ENCODE measurements at places on chromosomes 3 and 15.
A peak's percentile ranks its signal among the peaks of the same experiment; 100 is the strongest.

GRCh38 chr3:153756816-153757215, 364.4 kb upstream of the ARHGEF26 start:
- DNase-seq, result peak; percentile 37

DNA sequence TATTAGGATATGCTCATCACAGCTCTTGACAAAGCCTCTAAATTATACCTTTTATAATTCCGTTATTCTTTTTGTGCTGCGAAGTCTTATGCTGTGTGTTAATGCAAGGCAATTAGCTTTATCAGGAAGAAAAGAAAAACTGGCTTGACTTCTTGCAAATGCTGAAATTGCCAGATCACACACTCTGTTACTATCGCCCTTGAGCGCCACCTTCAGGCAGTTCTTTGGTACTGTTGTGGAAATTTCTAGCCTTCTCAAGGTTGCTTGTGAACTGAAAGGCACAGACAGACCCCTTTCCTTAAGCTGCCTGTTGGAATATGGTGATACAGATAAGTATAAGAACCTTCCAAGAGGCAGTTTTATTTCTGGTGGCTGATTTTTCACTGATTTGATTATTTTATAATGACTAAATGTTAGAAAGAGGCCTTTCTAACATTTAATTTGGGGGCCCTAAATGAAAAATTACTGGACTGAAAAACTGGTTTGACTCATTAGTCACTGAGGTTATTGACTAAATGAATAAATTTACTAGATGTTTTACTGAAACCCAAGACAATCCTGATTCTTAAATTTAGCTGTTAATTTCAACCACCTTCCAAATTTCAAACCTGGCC, 126.2 kb upstream of the RASGRP1 start:
- no peak for DNase-seq

GRCh38 chr3:172094621-172095557, 55.5 kb downstream of the FNDC3B start:
- DNase-seq, result no peak

DNA sequence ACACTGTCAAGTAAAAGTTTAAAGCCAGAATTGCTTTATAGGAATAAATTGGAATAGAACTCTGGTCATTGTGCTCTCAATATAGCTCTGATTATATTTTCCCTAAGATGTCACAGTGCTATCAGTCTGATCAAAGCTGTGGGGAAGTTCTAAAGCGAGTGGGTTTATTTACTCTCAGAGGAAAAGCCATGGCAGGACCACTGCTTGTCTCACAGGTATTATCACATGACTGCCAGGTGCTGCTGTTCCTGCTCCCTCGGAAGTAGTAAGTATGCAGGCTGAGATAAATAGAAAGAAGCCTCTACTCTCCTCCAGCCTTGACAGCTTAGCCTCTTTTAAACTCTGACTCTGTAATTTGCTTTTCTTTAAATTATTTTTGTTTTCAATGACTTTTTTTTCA, 49.1 kb upstream of the UTS2B start:
- no peak for DNase-seq

DNA sequence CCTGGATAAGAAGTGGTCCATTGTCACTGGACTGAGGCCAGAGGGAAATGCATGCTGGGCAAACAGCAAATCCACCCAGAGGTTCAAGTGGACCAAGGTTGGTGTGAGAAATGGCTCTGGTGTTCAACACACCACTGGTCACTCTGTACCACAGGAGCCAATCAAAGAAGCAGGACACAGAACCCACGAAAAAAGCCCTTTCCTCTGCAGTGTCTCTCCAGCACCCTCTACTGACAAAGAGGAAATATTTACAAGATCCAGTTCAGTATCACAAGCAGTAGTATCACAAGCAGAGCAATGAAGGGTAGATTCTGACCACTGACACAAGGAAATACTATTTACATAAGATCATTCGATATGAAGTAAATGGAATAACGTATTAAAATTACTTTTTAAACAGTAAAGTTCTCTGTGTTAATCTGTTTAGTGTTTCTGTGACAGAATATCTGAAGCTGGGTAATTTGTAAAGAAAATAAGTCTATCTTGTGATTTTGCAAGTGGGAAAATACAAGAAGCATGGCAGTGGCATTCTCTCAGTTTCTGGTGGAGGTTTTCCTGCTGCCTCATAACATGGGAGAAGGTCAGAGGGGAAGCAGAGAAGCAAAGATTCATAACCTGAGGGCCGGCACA, 390.7 kb downstream of the EFHB start:
- DNase-seq, result no peak

GRCh38 chr15:74920456-74920855, 13.8 kb upstream of the FAM219B start:
- no peak for DNase-seq

DNA sequence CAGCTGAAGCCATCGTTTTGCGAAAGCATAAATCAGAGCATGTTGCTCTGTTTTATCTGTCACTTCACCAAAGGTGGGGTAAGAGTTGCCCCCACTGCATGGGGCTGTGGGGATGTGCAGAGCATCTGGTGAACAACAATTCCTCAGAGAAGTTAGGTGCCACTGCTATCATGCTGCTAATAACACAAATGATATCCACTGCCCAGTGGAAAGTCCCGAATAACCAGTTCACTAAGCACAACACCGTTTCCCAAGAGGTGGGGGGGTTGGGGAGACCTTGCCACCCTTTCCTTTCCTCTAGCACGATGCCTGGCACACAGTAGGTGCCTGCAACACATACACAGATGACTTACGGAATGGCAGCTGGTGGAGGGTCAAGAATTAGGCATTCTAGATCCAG, 38.6 kb downstream of the FAM3D start:
- no peak for DNase-seq

GRCh38 chr3:64216274-64217147, 8.8 kb downstream of the PRICKLE2 start:
- DNase-seq, result peak; percentile 43

DNA sequence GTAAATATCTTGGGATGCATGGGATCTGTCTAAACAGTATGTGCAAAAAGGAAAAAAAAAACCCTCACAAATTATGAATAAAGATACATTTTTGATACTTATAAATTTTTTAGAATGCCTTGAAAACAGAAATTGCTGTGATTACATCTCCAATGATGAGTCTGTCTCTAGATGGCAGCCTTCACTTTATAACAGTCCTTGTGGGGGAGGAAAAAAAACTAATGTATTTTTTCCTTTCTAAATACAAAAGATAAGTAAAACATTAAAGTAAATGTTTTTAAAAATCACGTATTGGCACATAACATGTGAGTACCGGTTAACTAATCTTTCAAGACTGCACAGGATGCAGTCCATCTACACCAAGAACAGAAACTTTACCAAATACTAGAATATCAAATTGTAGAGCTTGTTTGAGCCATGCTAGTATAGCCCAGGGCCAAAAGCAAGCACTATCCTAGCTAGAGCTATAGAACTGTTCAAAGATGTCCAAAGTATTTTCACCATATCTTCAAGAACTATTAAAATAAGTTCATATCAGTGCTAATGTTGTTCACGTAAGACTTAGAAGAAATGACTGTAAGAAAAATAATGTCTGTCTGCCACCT, 206.4 kb downstream of the STAG1 start:
- DNase-seq, result no peak

GRCh38 chr15:78204351-78205309, 29.7 kb downstream of the ACSBG1 start:
- DNase-seq, result no peak

GRCh38 chr15:79673416-79674123, 223.2 kb downstream of the MTHFS start:
- no peak for DNase-seq

- DNase-seq, result no peak
These were observed 5.6 kb downstream of the TIGIT start for GRCh38 chr3:114299421-114299820.

DNA sequence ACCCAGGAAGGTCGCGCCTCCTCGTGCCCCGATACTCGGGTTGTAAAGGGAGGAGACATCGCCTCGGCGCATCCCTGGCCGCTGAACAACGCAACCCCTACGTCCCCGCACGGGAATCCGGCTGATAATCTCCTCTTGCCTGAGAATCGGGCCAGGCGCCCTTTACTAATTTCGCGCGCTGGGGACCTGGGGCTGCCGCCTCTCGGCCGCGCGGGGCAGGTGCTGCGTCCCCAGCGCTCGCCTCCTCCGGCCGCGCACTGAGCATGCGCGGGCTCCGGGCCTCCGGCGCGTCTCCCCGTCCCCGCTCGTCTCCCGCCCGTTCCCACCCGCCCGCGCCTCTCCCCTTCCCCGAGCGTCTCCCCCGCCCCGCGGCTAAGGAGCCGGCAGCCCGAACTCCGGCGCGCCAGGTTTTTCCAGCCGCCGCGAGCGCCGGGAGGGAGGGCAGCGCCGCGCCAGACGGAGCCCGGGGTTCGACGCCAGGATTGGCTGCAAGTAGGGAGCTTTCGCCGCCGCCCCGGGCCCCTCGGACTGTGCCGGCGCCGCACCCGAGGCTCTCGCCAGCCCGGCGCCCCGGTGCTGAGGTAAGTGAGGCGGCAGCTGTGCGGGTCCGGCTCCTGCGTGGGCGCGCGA, at the start of gene CNTN4:
TSS of gene CNTN4 (plus strand) at position 469 of the 630 bp plus-strand sequence.
- no peak for DNase-seq

DNA sequence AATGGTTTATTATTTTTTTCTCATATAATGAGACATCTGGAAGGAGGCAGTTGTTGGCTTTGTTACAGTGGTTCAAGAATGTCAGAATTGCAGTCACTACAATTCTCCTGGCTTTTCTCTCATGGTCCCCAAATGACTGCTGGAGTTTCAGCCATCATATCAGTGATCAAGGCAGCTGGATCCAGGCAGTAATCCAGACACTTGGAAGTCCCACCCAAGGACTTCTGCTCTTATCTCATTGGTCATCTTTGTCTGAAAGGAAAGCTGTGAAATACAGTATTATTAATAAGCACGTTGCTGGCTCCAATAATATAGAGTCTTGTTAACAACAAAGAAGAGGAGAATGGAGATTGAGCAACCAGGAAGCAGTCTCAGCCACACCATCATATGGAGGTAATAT, 22.9 kb upstream of the MED12L start:
- DNase-seq, result no peak

GRCh38 chr3:55906896-55907295, 419.8 kb upstream of the WNT5A start:
- DNase-seq, result peak; percentile 59

- DNase-seq, result no peak
These were observed 71.9 kb upstream of the CHL1 start for GRCh38 chr3:124557-125179.

GRCh38 chr3:111603679-111604078, 8.5 kb upstream of the ZBED2 start:
- no peak for DNase-seq

DNA sequence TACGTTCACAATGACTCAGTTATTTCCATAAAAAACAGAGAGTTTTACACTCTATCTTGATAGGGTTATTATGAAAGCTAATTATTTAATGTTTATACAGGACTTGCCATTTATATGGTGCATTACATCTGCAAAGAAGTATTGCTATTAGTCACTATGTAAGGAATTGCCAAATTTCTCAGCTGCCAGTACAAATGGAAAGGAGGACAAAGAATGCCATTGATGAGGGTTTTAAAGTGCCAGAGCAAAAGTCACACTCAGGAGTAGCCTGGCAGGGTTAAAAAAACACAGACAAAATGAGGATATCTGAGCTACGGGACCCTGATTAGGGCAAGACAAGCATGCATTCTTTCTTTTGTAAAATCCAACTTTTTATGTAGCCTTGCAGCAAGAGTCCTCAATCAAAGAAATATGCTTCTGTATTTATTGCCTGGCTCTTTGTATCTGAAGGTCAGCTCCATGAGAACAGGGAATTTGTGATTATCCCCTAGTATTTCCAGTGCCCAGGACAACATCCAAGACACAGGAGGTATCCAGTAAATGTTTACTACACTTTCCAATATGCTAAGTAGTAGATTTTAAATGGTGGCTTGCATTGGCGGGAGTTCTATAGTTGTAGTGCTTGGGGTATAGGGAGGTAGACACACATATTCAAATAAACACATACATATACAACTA, 1013.6 kb downstream of the ROBO1 start:
- DNase-seq, result peak; percentile 16

DNA sequence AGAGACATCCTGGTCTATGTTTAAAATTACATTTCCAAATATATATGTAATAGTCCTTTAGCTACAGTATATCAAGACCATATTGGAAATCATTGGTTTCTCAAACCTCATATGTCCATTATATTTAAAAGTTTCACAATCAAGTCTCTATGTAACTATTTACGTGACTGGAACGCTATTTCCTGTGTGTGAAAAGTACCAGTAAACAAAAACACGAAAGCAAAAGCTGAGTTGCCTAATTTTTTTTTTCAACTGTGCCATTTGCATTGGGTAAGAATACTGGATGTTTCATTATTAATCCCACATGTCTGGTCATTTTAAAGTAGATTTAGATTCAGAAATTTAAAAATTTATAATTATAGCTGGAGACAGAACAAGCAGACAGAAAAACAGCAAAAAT, 381.4 kb downstream of the TBC1D5 start:
- DNase-seq, result no peak

- no peak for DNase-seq
These were observed 463.3 kb downstream of the EPHA6 start for GRCh38 chr3:97277708-97278107.

- DNase-seq, result peak; percentile 51
These were observed 19.1 kb downstream of the SLC12A6 start for GRCh38 chr15:34318277-34319079.

GRCh38 chr3:124688581-124689454, 41.4 kb upstream of the UMPS start:
- DNase-seq, result no peak

- DNase-seq, result no peak
These were observed 31.6 kb upstream of the PDZRN3 start for GRCh38 chr3:73656241-73656890.

- DNase-seq, result no peak
These were observed 2.2 kb downstream of the THBS1 start for GRCh38 chr15:39582977-39583595.

DNA sequence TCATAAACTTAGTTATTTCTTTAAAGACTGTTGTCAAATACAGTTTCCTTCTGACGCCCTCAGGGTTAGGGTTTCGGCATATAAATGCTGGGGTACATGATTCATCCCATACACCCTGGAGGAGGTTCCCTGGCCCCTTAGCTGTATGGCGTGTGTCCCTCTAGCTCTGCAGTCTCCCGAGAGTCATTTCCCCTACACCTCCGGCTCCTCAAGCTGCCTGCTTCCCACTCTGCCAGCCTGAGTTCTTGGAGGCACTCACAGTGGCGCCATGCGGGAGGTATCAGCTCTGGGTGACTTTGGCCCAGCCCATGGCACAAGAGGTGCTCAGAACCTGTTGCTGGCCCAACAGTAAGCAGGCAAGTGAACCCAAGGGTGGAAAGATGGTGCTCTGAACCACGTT, 70.2 kb upstream of the TRPM1 start:
- no peak for DNase-seq

DNA sequence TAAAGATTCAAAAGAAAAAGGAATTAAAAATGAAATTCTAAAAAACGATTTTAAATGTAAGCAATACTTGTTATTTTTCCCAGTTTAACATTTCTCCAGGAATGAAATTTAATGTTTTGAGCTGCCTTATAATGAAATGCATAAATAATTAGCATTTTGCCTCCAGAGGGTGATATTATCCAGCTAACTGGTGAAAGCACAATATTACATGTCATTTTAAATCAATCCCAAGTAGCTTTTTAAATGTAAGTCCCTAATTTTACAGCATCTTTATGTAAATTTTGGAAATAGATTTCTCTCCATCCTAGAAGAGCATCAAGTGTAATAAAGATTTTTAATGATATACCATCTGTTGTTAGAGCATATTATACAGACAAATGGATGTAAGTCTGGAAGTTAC, 139.1 kb upstream of the P2RY1 start:
- no peak for DNase-seq
